Vagina (tissue), 2 donors: ENCODE measurements at places on chromosomes 7 and 10. TPM values are rescaled to one million over a fixed set of nuclear protein-coding genes. Genes with fewer than 3 reads are reported as not detected.

LAMB4 gene
- 0.74 TPM for total RNA-seq

BAIAP2L1 gene
- total RNA-seq: 17.2 TPM

NEUROG3 gene
- not detected for total RNA-seq

CRYGN gene
- not detected for total RNA-seq

ABCB4 gene
- total RNA-seq: 0.49 TPM

UCN3 gene
- total RNA-seq: not detected

SDK1 gene
- 16.7 TPM for total RNA-seq

NUTM2E gene
- not detected for total RNA-seq

ZNHIT1 gene
- total RNA-seq: 55.2 TPM

- no peak overlapping the region for H3K27ac ChIP-seq
- no peaks in the 10 kb centered on the region for H3K4me1 ChIP-seq
- no peaks in the 10 kb centered on the region for H3K27me3 ChIP-seq
- DNase-seq: no peak
- H3K4me3 ChIP-seq: no peak overlapping the region
Observed at GRCh38 chr7:11427686-11428273, 404.2 kb downstream of the THSD7A start.

- no peak overlapping the region for H3K27ac ChIP-seq
- DNase-seq: no peak
- H3K4me3 ChIP-seq: no peak overlapping the region
- no peaks in the 10 kb centered on the region for H3K36me3 ChIP-seq
- no peaks in the 10 kb centered on the region for H3K4me1 ChIP-seq
Observed at GRCh38 chr10:114000457-114001010, 43.1 kb upstream of the ADRB1 start.

DNA sequence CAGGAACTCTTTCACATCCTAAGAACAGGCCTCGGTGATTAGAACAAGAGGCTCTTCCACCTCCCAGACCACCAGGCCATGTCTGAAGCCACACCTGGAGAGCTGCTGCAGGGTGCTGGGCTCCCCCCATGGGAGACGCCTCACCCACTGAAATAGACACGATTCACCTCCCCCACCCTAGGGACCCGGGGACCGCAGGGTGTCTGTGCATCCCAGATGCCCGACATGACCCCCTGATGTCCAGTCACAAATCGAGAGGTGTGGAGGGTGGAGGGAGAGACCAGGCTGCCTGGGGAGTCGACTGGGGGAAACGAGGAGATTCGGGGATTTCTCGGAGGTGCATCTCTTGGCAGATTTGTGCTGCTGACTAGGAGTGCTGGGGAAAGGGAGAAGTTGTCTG lies 31.0 kb downstream of the CNPY1 start:
- no peak for DNase-seq
- H3K4me1 ChIP-seq: no peaks in the 10 kb centered on the region

DNA sequence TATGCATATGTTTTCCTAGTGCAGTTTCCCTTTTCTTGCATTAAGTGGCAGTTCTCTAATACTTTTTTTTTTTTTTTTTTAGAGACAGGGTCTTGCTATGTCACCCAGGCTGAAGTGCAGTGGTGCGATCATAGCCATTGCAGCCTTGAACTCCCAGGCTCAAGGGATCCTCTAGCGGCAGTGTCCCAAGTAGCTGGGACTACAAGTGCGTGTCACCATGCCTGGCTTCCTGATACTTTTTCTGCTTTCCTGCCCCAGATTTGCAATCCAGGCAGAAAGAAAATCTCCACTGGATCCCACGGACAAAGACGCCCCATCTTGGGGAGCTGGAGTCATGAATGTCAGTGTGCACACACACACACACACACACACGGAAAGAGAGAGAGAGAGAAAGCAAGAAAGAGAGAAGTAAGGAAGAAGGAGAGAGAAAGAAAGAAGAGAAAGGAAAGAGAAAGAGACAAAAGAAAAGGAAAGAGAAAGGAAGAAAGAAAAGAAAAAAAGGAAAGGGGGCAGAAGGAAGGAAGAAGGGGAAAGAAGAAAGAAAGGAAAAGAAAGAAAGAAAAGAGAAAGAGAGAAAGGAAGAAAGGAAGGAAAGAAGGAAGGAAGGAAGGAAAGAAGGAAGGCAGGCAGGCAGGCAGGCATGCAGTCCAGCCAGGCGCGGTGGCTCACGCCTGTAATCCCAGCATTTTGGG lies 37.5 kb upstream of the OCM2 start:
- no peak overlapping the region for H3K27ac ChIP-seq
- DNase-seq: no peak
- no peaks in the 10 kb centered on the region for H3K4me1 ChIP-seq
- H3K27me3 ChIP-seq: no peaks in the 10 kb centered on the region

DNA sequence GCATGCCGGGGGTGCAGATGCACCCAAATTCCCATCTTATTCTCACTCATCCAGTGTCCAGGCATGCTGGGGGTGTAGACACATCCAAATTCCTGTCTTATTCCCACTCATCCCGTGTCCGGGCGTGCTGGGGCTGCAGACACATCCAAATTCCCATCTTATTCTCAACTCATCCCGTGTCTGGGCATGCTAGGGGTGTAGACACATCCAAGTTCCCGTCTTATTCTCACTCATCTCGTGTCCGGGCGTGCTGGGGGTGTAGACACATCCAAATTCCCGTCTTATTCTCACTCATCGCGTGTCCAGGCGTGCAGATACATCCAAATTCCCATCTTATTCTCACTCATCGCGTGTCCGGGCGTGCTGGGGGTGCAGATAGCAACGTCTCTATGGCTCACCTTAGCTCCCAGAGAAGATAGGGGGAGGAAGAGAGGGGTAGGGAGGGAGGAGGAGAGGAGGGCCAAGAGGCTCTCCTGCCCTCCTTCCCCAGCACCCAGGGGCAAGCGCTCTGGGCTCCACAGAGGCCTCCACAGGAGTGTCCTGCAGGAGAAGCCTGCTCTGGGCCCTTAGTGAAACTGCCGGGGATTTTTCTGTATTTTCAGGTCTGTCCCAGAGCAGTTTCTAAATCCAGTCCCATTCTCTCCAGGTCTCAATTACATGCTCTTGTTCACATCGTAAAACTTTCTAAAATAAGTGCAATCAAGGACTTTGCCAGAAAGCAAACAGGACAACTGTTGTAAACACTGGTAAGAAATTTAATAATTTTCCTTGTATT lies 210.8 kb downstream of the DIP2C start:
- H3K27ac ChIP-seq: no peak overlapping the region
- no peaks in the 10 kb centered on the region for H3K27me3 ChIP-seq
- H3K36me3 ChIP-seq: no peaks in the 10 kb centered on the region
- no peak for DNase-seq
- H3K4me1 ChIP-seq: peaks cover 27% of the 10 kb centered on the region
- no peak overlapping the region for H3K4me3 ChIP-seq

DNA sequence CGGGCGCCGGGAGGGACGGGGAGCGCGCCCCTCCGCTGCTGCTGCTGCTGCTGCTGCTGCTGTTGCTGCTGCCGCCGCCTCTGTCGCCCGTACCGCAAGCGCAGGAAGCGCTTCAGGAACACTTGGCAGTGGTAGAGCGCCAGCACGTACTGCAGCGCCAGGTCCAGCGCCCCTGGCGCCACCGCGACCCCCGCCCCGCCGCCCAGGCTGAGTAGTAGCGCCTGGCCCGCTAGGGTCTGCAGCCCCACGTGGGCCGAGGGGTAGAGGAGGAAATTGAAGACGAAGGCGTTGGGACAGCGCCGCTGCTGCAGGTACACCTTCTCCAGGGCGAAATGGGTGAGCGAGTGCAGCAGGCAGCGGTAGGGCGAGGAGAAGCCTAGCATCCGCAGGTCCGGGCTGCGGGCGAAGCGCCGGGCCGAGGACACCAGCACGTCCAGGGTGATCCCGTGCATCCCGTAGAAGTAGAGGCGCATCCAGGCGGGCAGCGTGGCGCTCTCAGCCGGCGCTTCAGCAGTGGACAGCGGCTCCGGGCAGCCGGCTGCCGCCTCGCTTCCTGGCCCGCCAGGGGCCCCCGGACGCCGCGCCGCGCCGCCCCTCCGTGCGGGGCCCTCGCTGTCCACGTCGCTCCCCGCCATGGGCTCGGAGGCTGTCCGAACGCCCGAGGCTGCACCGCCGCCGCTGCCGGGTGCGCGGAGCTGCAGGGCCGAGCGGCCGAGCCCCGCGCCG lies at the start of gene TMEM229A:
Gene TMEM229A (minus strand): TSS at position 699 of the 726 bp plus-strand sequence. CDS start 64 bp downstream, at position 635.
- H3K36me3 ChIP-seq: no peaks in the 10 kb centered on the region
- no peaks in the 10 kb centered on the region for H3K27me3 ChIP-seq
- H3K27ac ChIP-seq: no peak within 1 kb of the TSS
- DNase-seq: no peak
- peak within 1 kb of the TSS; percentile 41 for H3K4me3 ChIP-seq

DNA sequence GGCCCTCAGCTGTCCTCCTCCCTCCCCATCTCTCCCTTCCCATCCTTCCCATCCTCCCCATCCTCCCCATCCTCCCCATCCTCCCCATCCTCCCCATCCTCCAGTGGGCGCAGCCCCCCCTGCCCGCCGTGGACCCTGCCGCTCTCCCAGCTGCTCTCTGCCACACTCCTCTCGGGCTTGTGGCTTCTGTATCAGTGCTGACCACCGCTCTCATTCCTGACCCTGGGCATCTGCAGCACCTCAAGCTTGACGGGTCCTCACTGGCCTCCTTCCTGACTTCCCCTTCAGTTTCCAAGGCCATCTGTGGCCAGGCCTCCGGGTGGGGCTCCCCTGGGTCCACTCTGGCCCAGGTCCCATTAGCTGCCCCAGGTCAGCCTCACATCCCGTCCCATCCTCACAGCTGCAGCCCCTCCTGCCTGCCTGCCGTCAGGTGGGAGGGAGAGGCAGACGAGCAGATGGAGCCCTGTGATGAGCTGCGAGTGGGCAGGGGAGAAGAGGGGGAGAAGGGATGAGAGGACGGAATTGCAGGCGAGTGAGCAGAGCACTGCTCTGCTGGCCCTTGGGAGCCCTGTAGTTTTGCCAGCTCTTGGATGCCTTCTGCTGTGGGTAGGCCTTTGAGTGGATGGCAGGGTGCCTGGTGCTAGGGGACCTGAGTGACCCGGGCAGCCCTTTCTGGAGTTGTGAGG lies 35.7 kb downstream of the LHPP start:
- H3K4me1 ChIP-seq: peaks cover 5% of the 10 kb centered on the region
- no peak overlapping the region for H3K4me3 ChIP-seq
- DNase-seq: no peak
- H3K36me3 ChIP-seq: no peaks in the 10 kb centered on the region
- H3K27ac ChIP-seq: no peak overlapping the region

- DNase-seq: no peak
- H3K27me3 ChIP-seq: no peaks in the 10 kb centered on the region
- H3K4me3 ChIP-seq: no peak overlapping the region
- H3K36me3 ChIP-seq: no peaks in the 10 kb centered on the region
- H3K4me1 ChIP-seq: peaks cover 27% of the 10 kb centered on the region
Observed at GRCh38 chr7:75980430-75981202, 13.8 kb downstream of the TMEM120A start.

DNA sequence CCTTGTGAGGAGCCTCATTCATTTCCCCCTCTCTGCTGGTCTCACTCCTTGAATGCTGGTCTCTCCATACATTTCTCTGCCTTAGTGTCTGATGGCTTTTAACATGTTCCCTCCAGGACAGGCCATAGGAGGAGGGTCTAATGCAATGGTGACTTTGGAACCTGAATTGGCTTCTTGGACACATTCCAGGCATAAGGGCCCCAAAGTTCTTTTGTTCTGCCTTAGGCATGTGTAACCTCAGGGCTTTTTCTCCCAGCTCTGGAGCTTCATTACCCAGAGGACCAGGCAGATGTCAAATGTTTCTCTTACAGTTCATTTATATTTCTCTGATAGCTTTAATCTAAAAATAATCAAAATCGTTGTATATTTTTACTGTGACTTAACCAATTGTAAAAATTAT lies 162.6 kb downstream of the SDK1 start:
- H3K27me3 ChIP-seq: no peaks in the 10 kb centered on the region
- H3K27ac ChIP-seq: no peak overlapping the region
- no peak overlapping the region for H3K4me3 ChIP-seq
- DNase-seq: no peak
- H3K4me1 ChIP-seq: peaks cover 7% of the 10 kb centered on the region

GRCh38 chr10:58331646-58332045 lies 3.2 kb upstream of the UBE2D1 start:
- H3K36me3 ChIP-seq: no peaks in the 10 kb centered on the region
- no peaks in the 10 kb centered on the region for H3K27me3 ChIP-seq
- H3K4me3 ChIP-seq: no peak overlapping the region
- no peak overlapping the region for H3K27ac ChIP-seq
- DNase-seq: no peak

- peak overlapping the region; percentile 86 for H3K27ac ChIP-seq
- H3K36me3 ChIP-seq: no peaks in the 10 kb centered on the region
- peaks cover 21% of the 10 kb centered on the region for H3K4me1 ChIP-seq
- no peaks in the 10 kb centered on the region for H3K27me3 ChIP-seq
- no peak for DNase-seq
Observed at GRCh38 chr10:95756809-95757684, 1.1 kb downstream of the ENTPD1 start.

- no peak for DNase-seq
- peaks cover 12% of the 10 kb centered on the region for H3K4me1 ChIP-seq
- H3K27me3 ChIP-seq: no peaks in the 10 kb centered on the region
- H3K4me3 ChIP-seq: no peak overlapping the region
- H3K36me3 ChIP-seq: no peaks in the 10 kb centered on the region
Observed at GRCh38 chr10:86372119-86372783, 5.7 kb upstream of the GRID1 start.

DNA sequence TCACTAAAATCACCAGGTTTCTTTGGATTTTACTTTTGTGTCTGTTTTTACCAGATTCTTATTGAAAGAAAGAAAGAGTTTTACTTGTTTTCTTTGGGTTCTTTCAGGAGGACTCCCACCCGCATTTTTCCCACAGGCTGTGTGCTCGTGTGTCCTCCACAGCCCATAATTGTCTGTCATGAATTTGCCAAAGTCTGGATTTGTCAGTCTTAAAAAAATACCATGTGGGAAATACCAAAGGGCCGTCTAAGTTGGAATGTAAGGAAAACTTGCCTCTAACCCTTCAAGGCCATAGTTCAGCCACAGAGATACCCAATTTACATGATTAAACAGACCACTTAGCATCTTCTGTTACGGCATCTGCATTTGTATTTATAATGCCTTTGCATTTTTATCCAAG lies 41.3 kb upstream of the INHBA start:
- no peaks in the 10 kb centered on the region for H3K36me3 ChIP-seq
- H3K27me3 ChIP-seq: no peaks in the 10 kb centered on the region
- no peak overlapping the region for H3K27ac ChIP-seq
- H3K4me3 ChIP-seq: no peak overlapping the region
- no peaks in the 10 kb centered on the region for H3K4me1 ChIP-seq
- no peak for DNase-seq

- peaks cover 11% of the 10 kb centered on the region for H3K4me1 ChIP-seq
- no peak overlapping the region for H3K4me3 ChIP-seq
- H3K36me3 ChIP-seq: no peaks in the 10 kb centered on the region
- no peaks in the 10 kb centered on the region for H3K27me3 ChIP-seq
- H3K27ac ChIP-seq: no peak overlapping the region
Observed at GRCh38 chr7:155860840-155861479, 48.7 kb upstream of the SHH start.

GRCh38 chr7:144997512-144997911 lies 161.7 kb upstream of the TPK1 start:
- no peak overlapping the region for H3K4me3 ChIP-seq
- no peak overlapping the region for H3K27ac ChIP-seq
- no peaks in the 10 kb centered on the region for H3K4me1 ChIP-seq
- DNase-seq: no peak
- no peaks in the 10 kb centered on the region for H3K27me3 ChIP-seq
